ENCODE measurements at places on chromosomes 3 and 15.

GRCh38 chr3:160471892-160472291, 22.3 kb upstream of the TRIM59 start:
- no peak for DNase-seq

DNA sequence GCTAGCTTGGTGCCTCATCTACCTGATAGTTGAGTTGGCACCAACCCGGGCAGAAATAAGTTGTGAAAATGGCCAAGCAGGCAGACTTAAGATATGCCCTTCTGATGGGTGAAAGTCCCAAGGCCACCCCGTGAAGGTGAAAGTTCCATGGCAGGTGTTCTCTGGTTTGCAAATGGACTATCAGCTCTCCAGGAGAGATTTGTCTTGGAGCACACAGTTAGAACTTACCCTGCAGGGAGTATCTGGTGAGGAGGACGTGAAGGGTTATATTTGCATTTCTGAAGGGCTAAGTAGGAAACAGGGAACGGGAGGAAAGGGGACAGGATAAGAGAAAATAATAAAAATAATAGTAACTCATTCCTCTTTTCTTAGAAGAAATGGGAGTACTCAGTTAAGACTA, 220.5 kb downstream of the TP63 start:
- no peak for DNase-seq

DNA sequence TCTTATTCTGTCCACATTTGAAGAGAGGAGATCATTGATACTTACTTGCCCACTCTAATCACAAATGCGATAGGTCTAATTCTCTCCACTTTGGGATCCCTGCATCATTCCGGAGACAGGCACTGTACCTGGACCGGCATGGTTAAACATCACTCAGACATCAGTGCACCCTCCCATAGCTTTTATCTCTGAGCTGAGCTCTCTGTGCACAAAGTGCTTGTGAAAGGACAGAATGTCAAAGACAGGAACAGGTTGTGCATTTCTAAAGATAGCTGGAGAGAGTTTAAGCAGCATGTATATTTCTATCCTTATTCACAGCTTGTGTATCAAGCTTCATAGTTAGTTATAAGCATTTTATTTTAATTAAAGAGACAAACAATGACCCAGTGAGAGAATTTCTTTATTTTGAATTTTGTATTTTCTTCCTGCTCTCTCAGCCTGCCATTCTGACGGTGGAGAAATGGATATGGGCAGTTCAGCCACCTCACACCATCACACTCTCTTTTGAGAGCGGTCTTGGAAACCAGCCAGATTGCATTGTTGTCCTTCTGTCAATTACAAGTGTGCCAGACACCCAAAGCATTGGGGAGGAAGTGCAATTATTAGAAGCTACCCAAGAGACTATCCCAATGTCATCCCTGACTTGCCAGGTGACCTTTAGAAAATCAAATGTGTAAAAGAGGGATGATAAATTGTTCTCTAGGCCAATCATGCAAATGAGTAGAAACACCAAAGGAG, 65.2 kb upstream of the CHL1 start:
- DNase-seq: no peak

- DNase-seq: no peak
Measured at GRCh38 chr3:194120789-194121770, 14.9 kb upstream of the HES1 start.

GRCh38 chr15:69039516-69040225, 25.2 kb downstream of the NOX5 start:
- no peak for DNase-seq

DNA sequence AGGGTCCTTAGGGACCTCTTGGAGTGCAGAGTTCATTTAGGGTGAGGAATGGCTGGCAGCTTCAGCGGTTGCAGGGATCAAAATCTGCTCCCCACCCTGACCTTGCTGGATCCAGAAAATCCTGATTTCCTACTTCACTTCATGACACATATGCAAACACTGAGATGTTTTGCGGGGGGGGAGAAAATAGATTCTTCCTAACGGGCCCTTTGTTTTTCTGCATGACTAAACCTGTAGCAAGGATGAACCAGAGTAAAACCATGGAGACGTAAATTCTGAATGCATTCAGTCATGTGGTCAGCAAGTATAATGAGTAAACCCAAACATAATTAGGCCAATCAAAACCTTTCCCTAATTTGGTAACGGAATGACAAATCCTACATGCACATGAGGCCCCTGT, 20.0 kb upstream of the RBP1 start:
- DNase-seq: no peak

DNA sequence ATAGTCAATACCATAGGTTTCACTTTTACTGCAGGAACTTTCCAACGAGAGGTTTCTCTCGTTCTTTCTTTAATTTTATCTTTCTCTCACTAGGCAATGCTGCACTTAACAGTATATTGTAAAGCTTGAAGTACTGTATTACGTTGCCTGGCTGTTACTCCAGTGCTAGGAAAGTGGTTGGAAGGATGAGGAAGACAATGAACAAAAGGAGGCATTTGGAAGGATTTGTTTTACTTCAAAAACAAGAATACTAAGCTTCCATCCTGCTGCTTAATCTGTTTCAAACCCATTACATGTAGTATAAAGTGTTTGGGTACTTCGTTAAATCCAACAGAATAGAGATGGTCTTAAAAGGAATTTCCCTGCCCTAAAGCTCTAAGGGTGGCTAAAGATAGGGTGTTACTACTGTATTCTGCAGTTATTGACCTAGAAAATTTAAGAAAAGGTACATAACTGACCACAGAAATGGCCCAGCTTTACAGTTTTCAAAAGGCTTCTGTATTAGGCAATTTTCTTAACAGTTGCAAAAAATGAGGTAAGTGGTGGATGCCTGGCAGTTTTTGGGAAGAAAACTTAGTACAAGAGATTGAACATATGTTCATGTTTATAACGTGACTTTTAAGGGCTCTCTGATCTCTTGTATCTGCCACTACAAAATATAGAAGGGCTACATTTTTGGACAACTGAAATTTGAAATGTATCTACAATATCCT, 785 bp upstream of the IFT57 start:
- no peak for DNase-seq

DNA sequence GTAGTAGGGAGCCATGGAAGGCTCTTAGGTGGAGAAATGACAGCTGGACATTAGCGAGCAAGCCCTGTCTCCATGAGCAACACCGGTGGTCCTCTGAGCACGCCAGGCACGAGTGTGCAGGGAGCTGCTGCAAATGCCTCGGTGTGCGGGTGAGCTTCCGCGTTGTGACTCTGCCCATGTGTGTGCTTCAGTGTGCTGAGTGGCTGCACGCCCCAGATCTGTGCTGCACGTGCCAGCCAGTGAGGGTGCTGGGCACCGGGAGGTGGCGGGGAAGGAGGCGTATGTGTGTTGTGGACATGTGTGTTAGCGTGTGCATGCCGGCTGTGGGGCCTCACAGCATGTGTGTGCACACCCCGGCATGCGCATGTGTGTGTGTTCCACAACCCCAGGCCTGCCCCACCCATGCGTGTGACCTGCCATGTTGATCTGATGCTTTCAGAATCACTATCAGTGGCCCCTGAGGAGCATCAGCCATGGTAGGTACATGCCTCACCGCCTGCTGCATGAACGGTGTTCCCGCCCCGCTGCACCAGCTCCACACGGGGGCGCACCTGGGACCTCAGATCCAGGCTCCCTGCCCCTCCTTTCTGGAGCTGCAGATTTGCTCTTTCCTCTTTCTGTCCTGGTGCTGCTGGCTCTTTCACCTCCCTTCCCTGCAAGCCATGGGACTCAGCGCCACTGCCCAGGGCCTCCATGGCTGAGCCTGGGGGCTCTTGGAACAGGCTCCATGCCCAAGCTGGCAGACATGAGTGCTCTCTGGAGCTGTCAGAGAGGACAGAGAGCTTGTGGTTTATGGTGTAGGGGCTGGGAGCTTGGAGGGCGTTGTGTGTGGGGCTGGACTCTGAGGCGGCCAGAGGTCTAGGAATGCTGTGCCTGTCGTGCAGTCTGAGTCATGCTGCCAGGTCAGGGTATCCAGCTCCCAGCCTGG, 169.4 kb downstream of the TBC1D2B start:
- no peak for DNase-seq

DNA sequence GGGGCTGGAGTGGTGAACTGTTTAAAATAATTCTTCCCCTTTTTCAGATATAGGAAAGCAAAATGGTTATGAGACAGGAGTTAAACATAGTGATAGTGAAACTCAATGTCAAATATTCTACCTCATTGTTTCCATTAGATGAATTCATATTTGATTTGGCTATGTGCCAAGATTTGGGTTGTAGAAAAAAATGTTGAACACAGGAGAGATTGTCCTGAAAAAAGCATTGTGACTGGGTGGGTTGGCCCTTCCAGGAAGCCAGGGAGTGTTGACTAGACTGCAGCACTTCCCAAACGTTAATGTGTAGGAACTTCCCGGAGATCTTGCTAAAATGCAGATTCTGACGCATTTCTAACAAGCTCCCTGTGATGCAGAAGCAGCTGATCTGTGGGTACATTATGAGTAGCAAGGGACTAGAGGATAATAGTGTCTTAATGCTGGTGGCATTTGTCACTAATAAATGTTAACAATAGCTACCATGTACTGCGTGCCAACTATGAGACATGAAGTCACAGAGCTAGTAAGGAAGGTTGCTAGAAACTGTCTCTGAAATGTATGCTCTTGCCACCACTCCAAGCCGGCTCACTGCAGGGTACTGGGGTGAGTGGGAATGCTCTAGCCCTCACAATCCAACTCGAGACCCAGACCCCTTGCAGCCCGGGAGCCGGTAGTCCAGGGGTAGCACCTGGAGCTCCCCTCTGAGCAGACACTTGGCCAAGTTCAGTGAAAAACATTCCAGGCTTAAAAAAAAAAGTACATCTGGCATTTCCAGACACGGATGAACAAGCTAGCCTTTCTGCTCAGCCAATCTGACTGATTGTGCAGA, 120.6 kb downstream of the CD47 start:
- no peak for DNase-seq

DNA sequence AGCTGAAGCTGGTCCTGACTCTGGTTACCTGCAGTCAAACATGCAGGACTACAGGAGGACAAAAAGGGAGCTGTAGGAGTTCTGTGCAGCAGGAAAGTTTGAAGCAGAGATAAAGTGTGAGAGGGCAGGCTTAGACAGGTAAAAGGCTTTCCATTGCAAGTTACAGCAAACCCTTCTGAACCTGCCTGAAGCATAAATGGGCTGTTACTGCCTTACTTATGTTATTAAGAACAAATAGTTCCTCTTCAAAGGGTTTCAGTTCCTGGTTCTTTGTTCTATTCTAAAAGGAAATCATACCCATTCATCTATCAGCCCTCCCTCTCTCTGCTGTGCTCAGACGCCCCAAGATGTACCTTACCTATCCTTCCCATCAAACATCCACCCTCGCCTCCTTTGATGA, 52.4 kb upstream of the CACNA2D3 start:
- no peak for DNase-seq

- DNase-seq: no peak
Measured at GRCh38 chr3:94739420-94739819, 676.6 kb downstream of the NSUN3 start.

DNA sequence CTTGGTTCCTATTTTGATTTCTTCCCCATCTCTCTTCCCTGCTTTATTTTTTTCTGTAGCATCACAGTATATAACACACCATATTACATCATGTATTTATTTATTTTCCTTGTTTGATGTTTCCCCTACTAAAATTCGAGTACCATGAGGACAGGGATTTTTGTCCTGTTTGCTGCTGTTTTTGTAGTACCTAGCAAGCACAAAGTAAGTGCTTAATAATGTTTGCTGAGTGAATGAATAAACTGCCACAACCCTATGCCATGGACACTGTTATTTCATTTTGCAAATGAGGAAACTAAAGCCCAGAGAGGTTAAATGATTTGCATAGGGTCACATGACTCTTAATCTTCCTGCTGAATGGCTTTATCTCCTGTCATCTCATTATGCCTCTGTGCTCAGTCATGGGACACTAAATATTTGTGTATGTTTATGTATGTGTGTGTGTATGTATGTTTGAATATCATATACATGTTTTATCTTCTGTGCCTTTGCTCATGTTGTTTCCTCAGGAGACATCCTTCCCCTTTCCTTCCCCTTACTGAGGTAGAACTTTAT, 26.1 kb upstream of the MGA start:
- no peak for DNase-seq

DNA sequence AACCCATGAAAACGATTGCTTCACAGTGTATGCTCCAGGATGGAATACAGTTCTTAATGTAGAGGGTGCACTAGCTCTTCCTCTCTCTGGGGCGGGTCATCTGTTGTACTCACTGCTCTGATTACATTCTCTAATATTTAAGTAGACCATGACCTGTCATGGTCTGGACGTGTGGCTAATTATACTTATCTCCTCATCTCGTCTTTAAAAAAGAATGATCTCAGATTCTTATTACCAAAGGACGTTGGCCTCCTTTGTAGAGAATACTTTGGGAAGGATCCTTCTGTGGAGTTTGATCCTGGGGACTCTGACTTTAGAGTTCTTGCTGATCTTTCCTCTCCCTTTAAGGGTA, 48.4 kb upstream of the TRAK1 start:
- no peak for DNase-seq

DNA sequence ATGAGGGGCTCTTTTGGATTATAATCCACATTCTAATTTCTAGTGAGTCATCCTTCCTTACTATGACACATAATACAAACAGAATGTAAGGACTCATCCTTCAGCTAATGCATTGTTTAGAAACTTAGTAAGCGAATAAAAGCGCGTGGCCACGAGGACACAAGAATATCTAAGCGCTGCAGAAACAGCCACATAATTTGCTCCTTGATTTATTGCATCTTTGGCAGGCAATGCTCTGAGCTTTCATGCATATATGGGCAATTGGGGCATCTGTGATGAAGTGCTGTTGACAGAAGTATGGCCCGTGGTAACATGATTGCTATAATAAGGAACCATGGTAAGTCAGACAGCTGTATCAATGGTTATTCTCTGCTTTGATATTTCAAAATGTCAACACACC, 191.3 kb upstream of the ZNF385D start:
- no peak for DNase-seq

GRCh38 chr3:169759256-169759655, 5.6 kb downstream of the TERC start:
- DNase-seq: no peak

DNA sequence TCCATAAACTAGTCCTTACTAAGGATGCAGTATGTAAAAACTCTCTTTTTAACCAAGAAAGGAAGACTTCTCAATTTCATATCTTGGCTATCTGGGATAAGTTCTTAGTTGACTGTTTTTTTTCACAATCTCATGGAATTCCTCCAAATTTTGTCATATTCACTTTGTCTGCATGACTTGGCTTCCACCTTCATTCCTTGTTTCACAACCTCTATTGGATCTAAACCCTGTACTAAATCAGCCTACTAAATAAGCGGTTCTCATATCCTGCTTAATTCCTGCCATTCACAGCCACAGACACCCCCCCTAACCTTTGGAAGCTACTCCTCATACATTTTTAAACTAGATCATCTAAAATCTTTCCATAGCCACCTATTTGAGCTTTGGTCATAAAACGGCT, 370.6 kb upstream of the NAALADL2 start:
- DNase-seq: no peak

DNA sequence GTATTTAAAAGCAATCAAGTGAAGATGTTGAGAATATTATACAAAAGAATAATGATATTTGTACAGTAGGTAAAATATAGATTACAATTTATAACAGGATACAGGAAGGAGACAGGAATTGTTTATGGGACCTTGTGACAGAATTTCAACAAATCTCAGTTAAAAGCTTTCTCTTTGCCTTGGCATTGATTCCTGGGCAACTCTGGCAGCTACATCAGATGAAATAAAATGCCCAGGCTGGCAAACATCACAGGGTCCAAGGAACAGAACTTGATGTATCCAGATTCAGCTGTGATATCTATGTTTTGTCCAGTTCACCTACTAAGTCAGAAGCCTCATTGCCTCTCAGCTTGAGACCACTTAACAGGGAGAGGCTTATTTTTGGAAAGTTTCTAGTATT, 473.1 kb downstream of the MCTP2 start:
- DNase-seq: no peak
